ENCODE measurements at places on chromosomes 6 and 20.

DNA sequence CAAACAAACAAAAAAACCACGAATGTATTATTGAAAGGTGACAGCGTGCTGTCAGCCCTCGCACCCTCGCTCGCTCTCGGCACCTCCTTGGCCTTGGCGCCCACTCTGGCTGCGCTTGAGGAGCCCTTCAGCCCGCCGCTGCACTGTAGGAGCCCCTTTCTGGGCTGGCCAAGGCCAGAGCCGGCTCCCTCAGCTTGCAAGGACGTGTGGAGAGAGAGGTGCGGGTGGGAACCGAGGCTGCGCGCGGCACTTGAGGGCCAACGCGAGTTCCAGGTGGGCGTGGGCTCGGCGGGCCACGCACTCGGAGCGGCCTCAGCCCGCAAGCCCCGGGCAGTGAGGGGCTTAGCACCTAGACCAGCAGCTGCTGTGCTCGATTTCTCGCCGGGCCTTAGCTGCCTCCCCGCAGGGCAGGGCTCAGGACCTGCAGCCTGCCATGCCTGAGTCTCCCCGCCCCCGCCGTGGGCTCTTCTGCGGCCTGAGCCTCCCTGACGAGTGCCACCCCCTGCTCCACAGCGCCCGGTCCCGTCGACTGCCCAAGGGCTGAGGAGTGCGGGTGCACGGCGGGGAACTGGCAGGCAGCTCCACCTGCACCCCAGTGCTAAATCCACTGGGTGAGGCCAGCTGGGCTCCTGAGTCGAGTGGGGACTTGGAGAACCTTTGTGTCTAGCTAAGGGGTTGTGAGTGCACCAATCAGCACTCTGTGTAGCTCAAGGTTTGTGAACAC lies 20.9 kb upstream of the MBOAT1 start:
- DNase-seq, result no peak

DNA sequence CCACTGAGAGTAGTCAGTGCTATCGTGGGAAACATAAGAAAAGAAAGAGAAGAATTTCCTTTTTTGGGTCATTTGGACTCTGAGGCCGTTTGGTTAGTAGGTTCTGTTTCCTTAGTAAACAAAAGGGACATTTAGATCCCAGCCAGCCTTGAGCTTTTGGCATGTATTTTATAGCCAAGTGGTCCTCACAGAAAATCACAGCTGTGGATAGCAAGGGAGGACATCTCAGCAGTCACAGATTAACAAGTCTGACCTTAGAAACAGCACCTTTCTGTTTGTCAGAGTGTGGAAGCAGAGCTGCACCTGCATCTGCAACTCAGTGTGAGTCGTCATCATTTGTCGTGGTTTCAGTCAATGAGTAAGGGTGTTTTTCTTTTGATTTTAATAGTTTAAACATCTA lies 40.5 kb downstream of the FAM120B start:
- no peak for DNase-seq

GRCh38 chr6:43972913-43973300 lies 154.3 kb downstream of the MRPL14 start:
- DNase-seq, result no peak

DNA sequence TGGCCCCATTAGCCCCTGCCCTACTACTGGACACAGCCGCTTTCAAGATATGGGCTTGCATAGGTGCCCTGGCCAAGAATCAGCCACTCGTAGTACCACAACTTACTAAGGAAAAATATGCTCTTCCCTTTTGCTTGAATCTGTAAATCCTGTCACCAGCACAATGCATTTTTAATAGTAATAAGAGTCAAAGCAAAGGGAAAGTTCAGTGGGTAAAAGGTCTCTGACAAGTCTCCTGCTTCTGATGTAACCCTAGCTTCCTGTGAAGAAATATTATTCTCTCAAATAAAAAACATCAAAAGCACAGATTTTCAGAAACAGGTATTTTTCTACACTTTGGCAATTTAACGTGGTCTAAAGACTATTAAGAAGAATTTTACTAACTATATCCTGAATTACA lies 373.8 kb downstream of the GJA1 start:
- DNase-seq, result no peak

DNA sequence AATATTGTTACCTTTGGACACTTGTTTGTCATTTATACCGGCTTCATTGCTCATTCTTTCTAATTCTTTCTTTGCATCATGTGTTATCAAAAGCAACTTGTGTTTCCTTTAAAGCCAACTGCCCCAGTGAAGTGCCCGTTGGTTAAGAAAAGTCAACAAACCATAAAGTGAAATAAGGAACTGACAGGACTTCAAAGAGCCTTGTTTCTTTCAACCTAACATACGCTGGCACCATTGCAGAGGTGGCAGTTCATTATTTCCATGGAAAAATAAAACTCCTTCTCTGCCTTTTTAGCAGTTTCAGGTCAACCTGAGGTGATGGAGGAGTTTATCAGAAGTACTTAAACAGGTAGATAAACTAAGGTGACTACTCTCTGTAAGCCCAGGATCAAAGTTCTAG lies 28.8 kb downstream of the FERMT1 start:
- DNase-seq, result no peak
